Astrocyte of the cerebellum (primary cell): ENCODE measurements at places on chromosomes 2 and 18.

GRCh38 chr2:236945431-236946016, 140.2 kb upstream of the COPS8 start:
- DNase-seq: no peak

GRCh38 chr2:34949316-34949715, 1350.2 kb upstream of the FAM98A start:
- DNase-seq: no peak

- DNase-seq: no peak
Measured at GRCh38 chr2:109419960-109420370, 193.8 kb downstream of the SEPTIN10 start.

DNA sequence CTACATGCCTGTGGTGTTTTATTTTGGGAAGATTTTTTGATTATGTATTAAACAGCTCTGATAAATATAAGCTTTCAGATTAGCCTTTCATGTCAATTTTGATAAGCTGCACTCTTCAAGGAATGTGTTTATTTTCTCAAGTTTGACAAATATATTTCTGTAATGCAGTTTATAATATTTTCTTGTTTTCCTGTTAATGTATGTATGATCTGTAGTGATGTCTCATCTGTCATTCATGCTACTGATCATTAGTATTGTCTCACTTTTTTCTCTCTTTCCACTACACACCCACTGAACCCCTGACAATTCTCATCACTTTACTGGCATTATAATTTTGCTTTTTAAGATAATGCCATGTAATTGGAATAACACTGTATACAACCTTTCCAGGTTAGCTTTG, 100.9 kb downstream of the TMEM18 start:
- DNase-seq: no peak

DNA sequence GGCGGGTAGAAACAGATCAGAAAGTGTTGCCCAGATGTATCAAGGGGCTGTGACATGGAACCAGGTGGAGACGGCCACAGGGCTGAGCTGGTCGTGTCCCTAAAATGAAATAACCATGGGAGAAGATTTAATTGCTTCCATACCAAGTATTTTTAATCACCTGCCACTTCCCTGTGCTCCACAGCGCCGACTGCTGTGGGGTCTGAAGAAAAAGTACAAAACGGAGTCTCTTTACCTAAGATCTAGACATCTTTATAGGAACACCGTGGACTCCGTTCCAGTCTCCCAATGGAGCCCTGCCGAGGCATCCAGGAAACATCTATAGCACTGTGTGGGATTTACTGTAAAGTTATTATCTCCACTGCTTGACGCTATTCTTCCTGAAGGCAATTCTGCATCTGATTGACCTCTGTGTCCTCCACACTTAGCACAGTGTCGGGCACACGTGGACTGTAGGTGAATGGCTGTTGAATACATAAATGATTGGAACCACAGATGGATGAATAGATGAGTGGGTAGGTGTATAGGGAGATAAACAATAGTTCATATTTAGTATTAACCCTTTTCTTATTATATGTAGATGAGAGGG, 21.6 kb upstream of the GYPC start:
- DNase-seq: no peak
